NCI-H187 treated with DMSO at 0.1 percent for 48 hours (cell line): ENCODE measurements at places on chromosomes 5 and 9.

DNA sequence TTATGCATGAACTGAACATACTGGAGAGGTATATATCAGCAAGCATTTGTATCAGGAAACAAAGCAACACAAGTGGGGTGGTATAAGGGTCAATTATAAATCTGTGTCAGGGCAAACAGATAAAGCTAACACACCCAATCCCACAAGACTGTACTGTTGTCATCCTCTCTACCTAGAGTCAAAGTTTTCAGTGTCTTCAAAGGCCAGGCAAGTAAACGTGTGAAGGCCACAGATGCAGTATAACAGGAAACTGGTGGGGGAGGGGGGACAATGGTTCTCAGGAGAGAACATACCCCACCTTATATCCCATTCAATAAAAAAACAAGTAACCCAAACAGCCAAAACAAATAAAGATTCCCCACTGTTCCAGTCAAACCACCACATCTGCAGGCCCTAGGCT is 22.1 kb downstream of the ELP1 start:
- DNase-seq, result no peak

- DNase-seq, result no peak
Observed at GRCh38 chr5:53472720-53473510, 7.5 kb upstream of the FST start.

DNA sequence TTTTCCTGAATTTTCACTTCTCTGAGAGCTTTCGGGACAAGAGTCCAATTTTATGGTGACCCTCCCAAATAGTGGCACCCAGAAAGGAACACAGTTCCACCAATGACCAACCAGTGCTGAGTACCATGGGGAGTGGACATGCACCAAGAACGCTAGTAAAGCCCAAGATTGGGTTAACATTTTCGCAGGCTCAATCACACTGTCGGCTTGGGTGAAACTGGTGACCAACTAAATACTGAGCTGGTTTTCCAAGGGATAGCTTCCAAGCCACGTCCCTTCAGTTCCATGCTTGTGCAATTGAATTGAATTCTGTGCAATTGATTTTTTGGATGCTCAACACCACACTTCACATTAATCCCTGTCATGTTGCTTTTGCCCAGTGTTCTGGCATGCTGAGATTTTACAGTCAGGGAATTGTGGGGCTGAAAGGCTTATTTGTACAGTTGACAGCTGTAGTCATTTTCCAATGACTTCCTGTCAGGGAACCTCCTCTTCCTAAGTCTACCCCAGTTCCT is 37.6 kb upstream of the TRMT10B start:
- DNase-seq, result no peak

GRCh38 chr9:103152473-103152872 is 157.3 kb downstream of the CYLC2 start:
- DNase-seq, result no peak

DNA sequence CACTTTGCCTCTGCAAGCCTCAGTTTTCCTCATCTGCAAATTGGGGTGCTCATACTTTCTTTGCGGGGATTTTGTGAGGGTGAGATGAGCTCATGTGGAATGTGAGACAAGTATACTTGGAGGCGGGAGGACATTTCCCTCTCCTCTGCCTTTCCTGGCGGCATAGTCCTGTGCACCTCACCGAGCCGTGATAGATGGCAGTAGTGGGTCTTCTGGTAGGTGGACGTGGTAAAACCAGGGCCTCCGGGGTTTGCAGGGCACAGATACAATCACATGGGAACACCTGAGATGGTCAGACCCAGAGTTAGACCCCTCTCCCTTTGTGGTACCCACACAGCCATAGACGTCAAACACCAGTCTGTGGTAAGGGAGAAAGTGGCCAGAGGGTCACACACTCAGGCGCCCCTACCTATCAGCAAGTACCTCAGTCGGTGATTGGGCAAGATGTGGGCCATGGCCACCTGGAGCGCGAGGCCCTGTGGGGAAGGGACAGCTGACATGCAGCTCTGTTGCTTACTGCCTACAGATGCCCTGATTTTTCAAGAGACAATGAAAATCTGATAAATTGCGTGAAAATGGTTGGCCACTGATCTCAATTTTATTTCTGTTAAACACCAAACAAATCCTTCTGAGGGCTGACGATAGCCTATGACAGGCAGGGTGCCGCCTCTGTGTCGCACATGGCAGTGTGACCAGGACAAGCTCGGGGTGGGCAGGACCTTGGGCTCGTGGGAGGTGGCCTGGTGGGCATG is 9.9 kb downstream of the ERGIC1 start:
- DNase-seq, result no peak
